ENCODE measurements at places on chromosomes 3 and 15.

GRCh38 chr15:77584201-77584600, 48.5 kb downstream of the LINGO1 start:
- no peak for DNase-seq

DNA sequence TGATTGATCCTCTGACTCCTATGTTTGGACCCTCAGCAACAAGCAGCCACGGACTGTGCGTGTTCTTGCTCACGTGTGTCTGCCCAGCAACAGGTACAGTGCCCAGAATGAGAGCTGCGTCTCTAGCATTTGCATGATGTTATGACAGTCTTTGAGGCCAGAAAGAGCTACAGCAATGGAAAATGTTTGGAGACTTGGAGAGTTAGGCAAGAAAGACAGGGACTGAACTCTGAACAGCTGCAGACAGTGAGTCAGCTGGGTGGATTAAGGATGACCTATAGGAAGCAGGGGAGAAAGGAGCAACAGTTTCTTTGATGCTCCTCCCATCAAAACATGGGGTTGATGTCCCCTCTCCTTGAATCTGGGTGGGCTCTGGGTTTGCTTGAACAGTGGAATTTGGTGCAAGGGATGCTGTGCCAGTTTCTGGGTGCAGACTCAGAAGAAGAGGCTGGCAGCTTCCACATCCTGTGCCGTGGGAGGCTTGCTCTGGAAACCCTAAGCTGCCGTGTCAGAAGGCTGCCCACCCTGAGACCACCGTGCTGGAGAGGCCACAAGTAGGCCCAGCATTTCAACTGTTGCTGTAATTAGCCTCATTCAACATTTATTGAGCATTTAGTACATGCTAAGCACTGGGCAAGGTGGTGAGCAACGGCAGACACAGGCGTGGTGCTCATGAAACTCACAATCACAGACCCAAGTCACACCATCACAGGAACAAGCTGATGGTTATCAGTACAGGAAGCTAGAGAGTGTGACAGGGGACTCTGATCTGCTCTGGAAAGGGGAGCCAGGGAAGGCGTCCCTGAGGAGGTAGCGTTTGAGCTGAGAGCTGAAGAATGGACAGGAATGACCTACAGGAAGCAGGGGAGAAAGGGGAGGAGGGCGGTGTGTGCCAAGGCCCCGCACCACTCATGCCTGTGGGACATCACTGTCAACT, 21.7 kb downstream of the CCR9 start:
- no peak for DNase-seq

- DNase-seq = no peak
Observed at GRCh38 chr3:86793786-86794185, 197.2 kb downstream of the VGLL3 start.

- no peak for DNase-seq
Observed at GRCh38 chr15:37133602-37134001, 33.3 kb upstream of the MEIS2 start.

GRCh38 chr3:133905376-133905775, 9.7 kb upstream of the RAB6B start:
- no peak for DNase-seq

Data from stimulated activated naive CD8-positive, alpha-beta T cell treated with anti-CD3 and anti-CD28 coated beads, Interleukin-15, Interleukin-2, amounts not matched to agents 100 U/mL and 50 U/mL, for 24 hours (primary cell).